Eye (tissue), 1 donor: ENCODE measurements at places on chromosomes 13 and 19.

- no peak for DNase-seq
Observed at GRCh38 chr19:16066611-16067104, 9.6 kb upstream of the TPM4 start.

GRCh38 chr13:110726726-110727125 lies 13.2 kb downstream of the ING1 start:
- no peak for DNase-seq

- DNase-seq: peak; percentile 50
Observed at GRCh38 chr19:1489463-1490310, 463 bp downstream of the PCSK4 start.

DNA sequence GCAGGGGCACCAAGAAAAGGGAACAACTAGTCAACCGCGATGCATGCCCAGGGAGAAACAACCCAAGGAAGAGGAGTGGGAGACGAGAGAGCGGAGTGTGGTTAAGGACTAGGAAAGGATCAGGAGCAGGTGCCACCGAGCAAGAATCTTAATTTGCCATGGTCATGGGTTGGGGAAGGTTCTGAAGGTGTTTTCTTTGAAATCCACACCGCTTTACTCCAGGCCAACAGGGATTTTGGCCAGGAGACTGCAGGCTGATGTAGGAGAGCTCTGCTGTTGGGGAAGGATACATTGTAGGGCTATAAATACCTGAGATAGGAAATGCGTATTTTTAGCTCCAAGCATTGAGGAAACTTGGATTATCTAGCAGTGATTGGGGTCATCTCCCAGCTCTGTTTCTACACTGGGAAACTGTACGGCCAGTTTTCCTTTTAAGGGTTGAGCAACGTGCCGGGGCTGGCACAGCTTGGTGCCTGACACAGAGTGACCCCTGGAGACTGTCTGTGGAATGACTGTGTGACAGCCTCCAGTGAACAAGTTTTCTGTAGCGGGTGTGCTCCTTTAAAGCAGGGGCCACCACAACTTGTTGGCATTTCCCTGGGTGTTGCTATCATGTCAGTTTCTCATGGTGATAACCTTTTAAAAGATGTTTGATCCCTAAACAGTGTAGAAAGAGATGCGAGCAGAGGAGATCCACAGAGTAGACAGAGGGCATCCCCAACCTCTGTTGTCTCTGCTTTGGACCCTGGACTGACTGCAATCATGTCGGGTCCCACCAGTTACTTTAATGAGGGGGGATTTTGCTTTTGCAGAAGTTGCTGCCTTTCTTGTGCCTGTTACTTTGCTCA lies 34.3 kb downstream of the ZNF536 start:
- peak; percentile 75 for DNase-seq

- DNase-seq: no peak
Observed at GRCh38 chr19:55426042-55426441, 17.1 kb downstream of the SHISA7 start.

DNA sequence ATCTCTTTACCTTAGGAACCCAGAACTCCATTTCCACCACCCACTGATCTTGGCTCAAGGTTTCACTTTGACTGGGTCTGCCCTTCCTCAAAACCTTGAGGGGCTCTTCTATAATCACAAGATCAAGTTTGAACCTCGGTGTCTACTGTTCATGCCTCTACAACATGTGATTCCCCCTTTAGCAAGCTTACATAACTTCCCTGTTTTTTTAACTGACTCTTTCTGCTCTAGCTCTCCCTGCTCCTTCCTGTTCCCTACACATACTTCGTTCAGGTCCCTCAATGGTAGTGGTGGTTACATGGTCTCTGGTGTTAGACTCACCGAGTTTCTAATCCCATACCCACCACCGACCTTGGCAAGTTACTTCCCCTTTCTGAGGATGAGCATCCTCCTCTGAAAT lies 26.7 kb downstream of the CEACAM8 start:
- DNase-seq: no peak

GRCh38 chr13:75329723-75330122 lies 152.2 kb downstream of the TBC1D4 start:
- DNase-seq: no peak

- DNase-seq: no peak
Observed at GRCh38 chr19:36092566-36092965, 18.4 kb upstream of the OVOL3 start.
